ENCODE measurements at places on chromosomes 3 and 15. TPM values are rescaled to one million over a fixed set of nuclear protein-coding genes. Genes with fewer than 3 reads are reported as not detected.

Gene ZNF710
- total RNA-seq: 7.8 TPM

GRCh38 chr15:100733101-100733842 lies 130.9 kb downstream of the ASB7 start:
- no peak for DNase-seq
- H3K27me3 ChIP-seq: no peaks in the 10 kb centered on the region
- no peaks in the 10 kb centered on the region for H3K36me3 ChIP-seq
- H3K27ac ChIP-seq: no peak overlapping the region
- H3K4me3 ChIP-seq: no peak overlapping the region
- peaks cover 3% of the 10 kb centered on the region for H3K4me1 ChIP-seq

GRCh38 chr3:19254189-19254588 lies 105.9 kb downstream of the KCNH8 start:
- no peaks in the 10 kb centered on the region for H3K36me3 ChIP-seq
- H3K27me3 ChIP-seq: no peaks in the 10 kb centered on the region
- no peak for DNase-seq
- H3K4me3 ChIP-seq: no peak overlapping the region
- no peaks in the 10 kb centered on the region for H3K4me1 ChIP-seq

DNA sequence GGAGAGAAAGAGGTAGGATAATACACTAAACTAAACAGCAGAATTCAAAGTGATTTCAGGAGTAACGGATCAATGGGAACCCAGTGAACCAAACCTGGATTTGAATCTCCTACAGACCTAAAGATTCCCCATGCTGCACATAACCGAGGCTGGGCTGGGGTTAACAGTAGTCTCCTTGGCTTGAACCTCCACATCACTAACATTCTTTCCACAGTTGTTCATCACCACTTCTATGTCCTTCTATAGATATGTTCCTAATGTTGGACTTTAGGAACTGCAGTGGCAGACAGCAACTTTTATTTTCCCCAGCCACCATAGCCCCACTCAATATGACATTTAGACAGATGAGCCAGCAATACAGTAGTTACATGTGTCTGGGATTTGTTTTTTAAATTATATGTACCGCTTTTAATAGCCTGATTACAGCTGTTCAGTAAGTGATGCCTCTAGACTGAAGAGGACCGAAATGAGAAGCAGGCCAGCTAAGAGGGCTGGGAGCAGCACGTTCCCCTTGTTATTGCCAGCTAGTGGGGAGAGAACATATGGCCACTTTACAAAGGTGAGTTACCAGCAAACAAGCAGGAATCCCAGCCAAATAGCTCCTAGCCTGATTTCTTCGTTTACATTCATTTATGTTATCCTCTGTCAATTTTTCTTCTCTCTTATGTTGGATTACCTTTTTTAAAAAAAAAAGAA lies 472.6 kb upstream of the CDIN1 start:
- H3K27me3 ChIP-seq: no peaks in the 10 kb centered on the region
- DNase-seq: no peak
- H3K36me3 ChIP-seq: no peaks in the 10 kb centered on the region

DNA sequence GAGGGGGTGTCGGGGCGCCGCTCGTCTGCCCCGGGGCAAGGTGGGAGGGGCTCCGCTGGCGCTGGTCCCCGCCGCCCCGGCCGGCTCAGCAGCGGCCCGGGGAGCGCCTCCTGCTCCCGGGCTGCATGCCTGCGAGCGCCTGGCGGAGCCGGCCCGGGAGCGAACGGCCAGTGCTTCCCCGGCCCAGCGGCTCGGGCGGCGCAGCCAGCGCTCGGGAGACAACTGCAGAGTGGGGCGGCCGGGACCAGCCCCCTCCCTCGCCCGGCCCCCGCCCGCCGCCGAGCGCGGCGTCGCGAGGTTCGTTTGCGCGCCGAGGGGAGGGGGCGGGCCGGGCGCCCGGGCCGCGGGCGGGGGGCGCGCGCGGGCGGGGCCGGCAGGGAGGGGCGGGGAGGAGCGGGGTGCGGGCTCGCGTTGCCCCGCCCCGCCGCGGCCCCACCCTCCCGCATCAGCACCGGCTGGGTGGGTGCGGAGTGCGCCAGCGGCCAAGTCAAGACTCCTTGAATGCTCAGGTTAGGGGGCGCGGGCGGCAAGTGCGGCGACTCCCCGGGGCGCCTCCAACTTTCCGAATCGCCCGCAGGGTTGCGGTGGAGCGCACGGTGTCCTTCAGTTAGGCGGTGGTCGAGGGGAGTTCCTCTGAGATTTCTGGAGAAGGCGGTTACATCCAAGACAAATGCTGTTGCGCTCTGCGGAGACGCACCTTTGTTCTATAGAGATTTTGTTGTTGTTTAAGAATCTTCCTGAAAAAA lies at the start of gene RGMA:
RGMA (minus strand) TSS at position 231 of the 746 bp plus-strand sequence. CDS start 279 bp downstream, outside the sequence.
- peak within 1 kb of the TSS; percentile 81 for H3K27ac ChIP-seq
- peaks cover 14% of the 10 kb centered on the region for H3K4me1 ChIP-seq
- peak; percentile 69 for DNase-seq
- H3K36me3 ChIP-seq: no peaks in the 10 kb centered on the region
- peak within 1 kb of the TSS; percentile 75 for H3K4me3 ChIP-seq

DNA sequence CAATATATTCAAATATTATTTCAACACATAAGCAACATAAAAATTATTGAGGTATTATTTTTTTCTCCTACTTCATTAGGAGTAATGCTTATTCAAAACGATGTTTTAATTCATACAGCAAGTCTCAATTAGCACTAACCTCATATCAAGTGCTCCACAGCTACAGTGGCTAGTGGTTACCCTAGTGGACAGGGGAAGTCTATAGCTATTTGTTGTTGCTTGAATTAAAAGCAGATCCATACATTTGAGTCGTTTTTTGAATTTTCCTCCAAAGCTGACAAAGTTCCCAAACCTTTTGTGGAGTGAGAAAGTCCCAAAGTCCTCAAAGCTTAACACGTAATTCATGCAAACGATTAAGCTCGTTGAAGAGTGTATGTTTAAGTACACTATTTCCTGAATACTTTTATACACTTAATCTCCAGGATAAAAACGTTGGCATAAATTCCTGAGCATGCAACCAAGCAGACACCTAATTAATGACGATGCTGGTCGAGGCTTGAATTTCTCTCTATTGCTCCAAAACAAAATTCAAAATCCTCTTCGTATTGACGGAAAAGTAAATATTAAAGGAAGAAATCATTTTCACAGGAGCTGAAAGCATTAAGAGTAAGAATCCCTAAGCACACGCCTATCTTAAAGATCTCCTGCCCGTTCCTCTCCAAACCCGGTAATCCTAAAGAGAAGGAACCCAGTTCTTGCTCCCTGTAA lies 985 bp downstream of the VPS13C start:
- H3K4me3 ChIP-seq: peak overlapping the region; percentile 97
- H3K36me3 ChIP-seq: no peaks in the 10 kb centered on the region
- H3K27me3 ChIP-seq: no peaks in the 10 kb centered on the region

- no peak overlapping the region for H3K4me3 ChIP-seq
- no peak for DNase-seq
- H3K27me3 ChIP-seq: no peaks in the 10 kb centered on the region
- H3K27ac ChIP-seq: no peak overlapping the region
Observed at GRCh38 chr3:172717493-172718088, 6.7 kb upstream of the NCEH1 start.
